Mucosa of descending colon (tissue), 3 donors: ENCODE measurements at places on chromosomes 1 and 21. TPM values are rescaled to one million over a fixed set of nuclear protein-coding genes. Genes with fewer than 3 reads are reported as not detected.

Gene ZMYND12
- total RNA-seq: 3.0 TPM

Gene EVA1C
- total RNA-seq: 27.8 TPM

Gene HSD17B7
- 22.2 TPM for total RNA-seq

Gene EDN2
- 2.0 TPM for total RNA-seq

Gene HSD3B2
- total RNA-seq: 2.3 TPM

Gene LCE1C
- total RNA-seq: not detected

Gene TAS1R1
- total RNA-seq: not detected

Gene HMGN2
- total RNA-seq: 463 TPM

Gene LRP8
- total RNA-seq: 1.3 TPM

Gene LAMC1
- total RNA-seq: 22.5 TPM

Gene OVAAL
- not detected for total RNA-seq

Gene FABP3
- 5.6 TPM for total RNA-seq

Gene PLPP3
- 80.5 TPM for total RNA-seq

Gene SPATA17
- 0.36 TPM for total RNA-seq

Gene SEC16B
- total RNA-seq: 2.4 TPM

Gene KIF17
- total RNA-seq: 0.20 TPM

Gene FGR
- total RNA-seq: 2.3 TPM

DNA sequence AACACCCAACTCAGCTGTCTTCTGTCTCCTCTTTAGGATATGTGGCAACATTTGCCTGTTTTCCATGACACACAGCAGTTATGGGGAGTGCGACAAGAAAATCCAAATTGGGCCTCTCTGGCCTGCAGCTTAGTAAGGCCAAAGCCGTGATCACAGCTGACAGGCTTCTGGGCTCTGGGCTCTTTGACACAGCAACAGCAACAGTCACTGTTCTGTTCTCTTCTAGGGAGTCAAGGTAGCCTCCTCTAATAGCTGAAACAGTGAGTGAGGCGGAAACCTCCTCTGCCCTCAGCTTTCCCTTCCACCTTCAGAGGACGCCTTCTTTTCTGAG, 19.0 kb downstream of the CLCA1 start:
- DNase-seq: no peak

DNA sequence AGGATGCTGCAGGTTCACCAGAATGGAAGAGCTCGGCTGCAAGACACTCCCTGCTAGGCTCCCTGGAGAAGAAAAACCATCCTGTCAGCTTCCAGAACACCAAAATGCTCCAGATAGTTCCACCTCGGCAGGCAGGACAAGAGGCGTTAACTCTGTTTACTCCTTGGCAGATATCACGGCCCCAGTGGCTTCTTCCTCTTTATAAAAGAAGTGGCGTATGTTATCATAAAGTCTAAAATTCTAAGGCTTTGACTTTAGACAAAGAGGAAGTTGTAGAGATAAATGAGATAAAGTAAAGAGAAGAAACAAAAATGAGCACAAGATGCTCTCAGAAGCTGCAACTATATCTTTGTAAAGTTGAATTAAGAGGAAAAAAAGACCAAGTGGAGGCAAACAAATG, 24.3 kb upstream of the MTF1 start:
- DNase-seq: no peak

- DNase-seq: no peak
These were observed 1.1 kb upstream of the AJAP1 start for GRCh38 chr1:4653328-4653660.

- no peak for DNase-seq
These were observed 19.1 kb downstream of the MATN1 start for GRCh38 chr1:30704271-30704670.

GRCh38 chr1:31038360-31038759, 27.2 kb downstream of the PUM1 start:
- DNase-seq: no peak

DNA sequence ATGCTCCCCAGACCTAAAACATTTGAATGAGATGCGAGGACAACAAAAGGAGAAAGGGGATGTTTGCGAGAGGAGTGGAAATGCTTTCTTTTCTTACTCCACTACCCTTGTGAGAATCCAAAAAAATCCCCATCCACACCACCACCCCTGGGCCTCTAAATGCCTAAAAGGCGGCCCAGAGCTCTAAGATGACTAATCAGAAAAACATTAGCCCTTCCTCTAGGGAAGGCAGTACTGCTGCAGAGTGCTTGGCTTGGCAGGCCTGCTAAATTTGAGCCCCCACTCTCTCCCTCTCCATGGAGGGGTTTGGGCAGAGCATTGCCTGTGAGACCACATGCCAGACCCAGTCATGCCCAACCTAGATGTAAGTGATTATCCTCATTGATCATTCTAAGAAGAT, 347.9 kb downstream of the USH2A start:
- no peak for DNase-seq

GRCh38 chr1:185917646-185918045, 183.5 kb downstream of the HMCN1 start:
- no peak for DNase-seq

DNA sequence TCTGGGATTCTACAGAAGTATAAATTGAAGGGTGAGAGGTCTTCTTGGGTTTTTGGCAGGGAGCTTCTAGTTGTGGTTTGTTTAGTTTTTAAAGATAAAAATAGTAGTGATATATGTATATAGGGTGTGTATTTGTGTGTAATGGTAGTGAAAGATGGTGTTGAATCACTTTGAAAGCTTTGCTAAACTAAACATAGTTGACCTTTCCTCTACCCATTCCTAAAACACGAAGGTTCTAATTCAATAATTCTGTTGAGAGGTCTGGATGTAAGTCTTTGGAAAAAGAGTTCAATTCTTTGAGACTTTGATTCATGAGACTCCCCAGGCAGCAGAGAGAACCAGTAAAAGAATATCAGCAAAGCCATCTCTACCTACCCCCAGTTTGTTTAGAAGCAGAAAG, 247.9 kb upstream of the DUSP10 start:
- DNase-seq: no peak

DNA sequence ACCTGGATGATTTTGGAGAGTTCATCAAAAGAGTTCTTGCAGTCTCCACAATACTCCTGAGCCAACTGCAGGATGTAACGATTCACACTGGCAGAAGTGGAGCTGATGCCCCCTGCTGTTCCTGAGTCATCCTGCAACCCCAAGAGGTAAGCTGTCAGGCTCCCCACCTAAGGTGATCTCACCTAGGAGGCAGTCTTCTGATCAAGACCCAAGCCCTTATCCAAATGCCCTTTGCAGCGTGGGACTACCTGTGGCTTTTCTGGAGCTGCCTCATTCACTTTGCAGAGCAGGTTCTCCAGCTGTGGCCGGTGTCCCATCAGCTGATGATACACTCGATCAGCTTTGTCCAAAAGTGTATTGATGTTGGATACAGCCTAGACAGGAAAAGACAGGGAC, 96.4 kb downstream of the UBR4 start:
- DNase-seq: peak; percentile 46

- no peak for DNase-seq
These were observed 30.4 kb upstream of the PDE4B start for GRCh38 chr1:65762081-65762862.

GRCh38 chr1:197073978-197074377, 6.9 kb upstream of the F13B start:
- DNase-seq: no peak

DNA sequence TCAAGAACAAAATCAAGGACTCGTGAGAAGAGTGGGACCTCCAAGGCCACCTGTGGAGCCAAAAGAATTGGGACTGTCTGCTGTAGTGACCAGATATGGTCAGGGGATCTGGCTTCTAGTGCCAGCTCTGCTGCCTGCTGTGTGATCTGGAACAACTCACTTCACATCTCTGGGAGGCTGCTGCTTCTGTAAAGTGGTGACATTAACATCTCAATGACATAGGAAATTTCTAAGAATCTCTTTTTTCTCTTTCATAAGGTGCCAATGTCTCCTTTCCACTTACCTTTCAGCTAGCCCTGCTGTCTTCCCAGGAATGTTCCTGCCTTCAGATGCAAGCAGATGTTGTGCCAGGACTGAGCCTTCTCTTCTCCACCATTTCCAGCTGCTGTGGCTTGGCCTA, 5.0 kb upstream of the SRSF4 start:
- DNase-seq: no peak

DNA sequence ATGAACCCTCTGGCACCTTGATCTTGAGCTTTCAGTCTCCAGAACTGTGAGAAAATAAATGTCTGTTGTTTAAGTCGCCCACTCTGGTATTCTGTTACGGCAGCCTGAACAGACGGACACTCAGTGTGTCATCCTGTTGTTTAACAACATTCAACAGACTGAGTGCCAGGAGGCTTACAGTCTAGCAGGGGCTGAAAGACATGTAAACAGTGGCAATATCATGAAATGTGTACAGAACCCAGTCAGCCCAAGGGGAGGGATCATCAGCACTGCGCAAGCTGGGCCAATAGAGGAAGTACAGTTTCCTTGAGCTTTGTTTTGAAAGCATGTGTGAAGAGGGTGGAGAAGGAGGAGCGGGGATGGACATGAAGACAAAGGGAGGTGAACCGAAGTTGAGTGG, 13.6 kb downstream of the DIP2A start:
- no peak for DNase-seq

- peak; percentile 54 for DNase-seq
These were observed 50.3 kb upstream of the COA6 start for GRCh38 chr1:234322979-234323378.

GRCh38 chr1:227343727-227344551, 25.6 kb upstream of the CDC42BPA start:
- no peak for DNase-seq

DNA sequence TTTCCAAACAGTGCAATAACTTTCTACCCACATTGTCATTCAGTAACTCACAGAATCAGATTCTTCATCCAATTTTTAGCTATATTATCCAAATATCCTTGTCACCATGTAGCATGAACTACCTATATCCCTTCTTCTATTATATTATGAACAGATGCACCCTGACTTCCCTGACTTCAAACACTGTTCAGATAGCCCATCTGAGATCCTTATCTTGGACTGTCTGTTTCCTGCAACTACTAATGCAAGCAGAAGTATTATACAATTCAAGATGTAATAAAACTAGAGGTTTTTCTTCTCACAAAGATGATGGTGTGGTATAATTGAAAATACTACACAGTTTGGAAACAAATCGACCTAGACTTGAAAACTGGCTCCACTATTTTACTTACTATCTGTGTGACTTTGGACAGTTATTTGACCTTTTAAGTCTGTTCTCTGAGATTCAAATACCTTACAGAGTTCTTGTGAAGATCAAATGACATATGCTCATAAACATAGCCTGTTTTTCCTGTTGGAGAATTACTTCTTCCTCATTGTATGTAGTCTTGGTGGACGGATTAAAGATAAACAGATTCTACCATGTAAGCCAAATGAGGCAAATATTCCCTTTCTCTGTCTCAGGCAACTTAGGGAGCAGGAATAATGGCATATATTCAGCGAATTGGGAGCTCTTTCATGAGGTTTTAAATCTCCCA, 407.9 kb upstream of the ZRANB2 start:
- DNase-seq: no peak

DNA sequence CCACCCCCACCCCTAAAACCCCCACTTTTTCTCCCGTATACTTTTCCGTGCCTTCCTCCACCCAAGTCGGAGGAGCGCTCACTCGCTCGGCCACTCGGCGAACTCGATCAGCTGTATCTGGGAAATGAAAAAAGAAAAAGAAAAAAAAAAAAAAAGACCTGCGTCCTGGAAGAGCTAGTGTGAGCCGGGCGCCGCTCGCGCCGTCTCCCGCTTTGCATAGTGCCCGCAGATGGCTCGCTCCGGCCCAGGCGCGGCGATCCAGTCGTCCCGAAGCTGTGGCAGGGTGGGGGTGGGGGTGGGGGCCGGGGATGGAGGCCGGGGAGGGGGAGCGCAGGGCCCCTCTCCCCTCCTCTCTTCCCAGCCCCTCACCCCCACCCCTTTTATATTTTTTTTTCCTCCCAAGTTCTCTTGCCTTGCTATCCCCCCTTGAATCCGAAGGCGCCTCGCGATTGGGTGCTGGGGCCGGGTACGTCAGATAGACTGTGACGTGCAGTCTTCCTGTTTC, 299 bp upstream of the PROX1 start:
- no peak for DNase-seq

DNA sequence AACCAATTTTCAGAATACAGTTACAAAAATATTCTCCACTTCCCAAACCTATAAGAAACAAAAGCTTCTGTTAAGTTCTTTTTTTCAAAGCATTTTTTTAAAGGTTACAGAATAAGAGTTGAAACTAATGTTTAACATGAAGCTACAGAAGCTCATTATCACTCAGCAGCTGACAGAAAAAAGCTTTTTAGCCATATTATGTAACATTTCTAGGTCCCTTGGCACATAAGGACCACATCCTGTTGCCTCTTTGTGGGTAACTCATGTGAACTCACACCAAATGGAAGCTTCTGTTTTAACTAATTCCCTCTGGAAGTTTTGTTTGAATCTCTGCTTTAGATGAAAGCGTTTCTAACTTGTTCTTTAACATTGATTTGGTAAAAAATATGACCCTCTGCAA, 242.5 kb upstream of the TMPRSS15 start:
- DNase-seq: no peak
